T1000 (cell line): ENCODE measurements at places on chromosomes 12 and 14.

GRCh38 chr14:57875296-57875695 is 9.4 kb upstream of the SLC35F4 start:
- no peak for DNase-seq

DNA sequence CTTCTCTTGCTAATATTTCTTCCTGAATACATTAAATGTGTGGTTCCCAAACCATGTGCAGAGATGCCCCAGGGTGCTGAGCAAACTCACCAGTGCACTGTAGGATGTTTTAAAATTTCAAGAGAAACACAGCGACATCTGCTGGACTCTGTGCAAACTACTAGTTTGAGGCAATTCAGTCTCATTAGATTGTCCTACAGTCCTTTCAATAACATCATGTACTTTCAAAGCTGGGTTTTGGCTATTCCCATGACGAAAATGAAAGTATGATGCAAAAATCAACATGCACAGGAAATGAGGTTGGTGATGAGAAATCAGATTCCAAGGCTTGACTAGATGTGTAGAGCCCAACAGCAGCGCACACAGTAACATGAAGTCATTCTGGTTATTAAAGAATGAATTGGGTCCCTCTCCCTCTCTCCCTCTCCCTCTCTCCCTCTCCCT is 66.3 kb downstream of the CLIP1 start:
- DNase-seq, result peak; percentile 87

DNA sequence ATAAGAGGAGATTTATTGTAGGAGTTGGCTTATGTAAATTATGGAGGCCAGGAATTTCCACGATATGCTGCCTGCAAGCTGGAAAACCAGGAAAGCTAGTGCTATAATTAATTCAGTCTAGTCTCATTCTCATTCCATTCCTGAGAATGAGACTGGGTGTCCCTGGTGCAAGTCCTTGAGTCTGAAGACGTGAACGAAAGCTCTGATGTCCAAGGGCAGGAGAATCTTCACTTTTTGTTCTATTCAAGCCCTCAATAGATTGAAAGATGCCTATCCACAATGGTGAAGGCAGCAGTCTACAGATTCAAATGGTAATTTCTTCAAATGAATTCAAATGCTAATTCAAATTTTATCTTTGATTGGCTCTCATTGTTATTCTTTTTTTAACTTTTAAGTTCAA is 851.1 kb upstream of the MGAT4C start:
- no peak for DNase-seq

DNA sequence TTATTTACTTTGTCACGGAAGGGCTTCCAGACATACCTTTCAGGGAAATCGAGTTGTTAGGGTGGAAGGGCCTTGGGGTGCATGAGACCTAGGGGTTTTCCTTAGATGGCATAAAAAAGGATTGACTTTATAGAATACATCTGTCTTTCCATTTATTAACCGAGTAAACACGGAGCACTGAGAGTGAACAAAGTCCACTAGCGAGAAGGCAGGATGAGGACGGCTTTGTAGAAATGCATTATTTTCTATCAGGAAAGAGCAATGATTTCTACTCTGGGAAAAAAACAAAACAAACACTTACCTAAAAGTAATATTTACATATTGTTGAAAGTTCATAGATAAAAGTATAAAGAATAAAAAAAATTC is 91.8 kb downstream of the RCOR1 start:
- no peak for DNase-seq

- no peak for DNase-seq
Observed at GRCh38 chr12:26512213-26512612, 316.8 kb downstream of the SSPN start.
